CD4-positive, alpha-beta T cell treated with Interleukin-21 for 1 hour (primary cell): ENCODE measurements at places on chromosomes 7 and 10.
A peak's percentile ranks its signal among the peaks of the same experiment; 100 is the strongest.

- no peak for DNase-seq
Observed at GRCh38 chr10:90304533-90304932, 553.3 kb downstream of the HTR7 start.

DNA sequence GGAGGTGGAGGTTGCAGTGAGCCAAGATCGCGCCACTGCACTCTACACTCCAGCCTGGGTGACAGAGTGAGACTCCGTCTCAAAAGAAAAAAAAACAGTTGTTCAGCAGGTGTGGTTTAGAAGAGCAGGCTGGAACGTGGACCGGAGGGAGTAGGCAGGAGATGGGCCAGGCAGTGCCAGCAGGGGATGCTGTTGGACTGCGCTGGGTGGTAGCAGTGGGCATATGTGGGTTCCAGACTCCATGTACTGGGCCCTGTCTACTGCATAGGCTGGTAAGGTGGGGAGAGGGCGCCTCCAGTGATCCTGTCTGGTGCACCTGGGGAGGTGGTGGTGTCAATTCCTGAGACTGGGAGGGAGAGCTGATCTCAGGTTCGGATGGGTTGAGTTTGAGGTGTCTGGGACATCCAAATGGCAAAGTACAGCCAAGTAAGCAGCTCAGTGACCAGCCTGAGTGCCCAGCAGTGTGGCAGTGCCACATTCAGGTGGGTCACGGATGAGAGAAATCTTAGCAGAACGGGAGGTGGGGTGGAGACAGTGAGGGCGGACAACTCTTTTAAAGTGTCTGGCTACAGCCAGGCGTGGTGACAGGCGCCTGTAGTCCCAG is 25.9 kb downstream of the SFXN4 start:
- peak; percentile 56 for DNase-seq

GRCh38 chr10:22912763-22913384 is 15.0 kb upstream of the ARMC3 start:
- peak; percentile 38 for DNase-seq

GRCh38 chr10:71232089-71232998 is 20.0 kb downstream of the UNC5B start:
- no peak for DNase-seq

DNA sequence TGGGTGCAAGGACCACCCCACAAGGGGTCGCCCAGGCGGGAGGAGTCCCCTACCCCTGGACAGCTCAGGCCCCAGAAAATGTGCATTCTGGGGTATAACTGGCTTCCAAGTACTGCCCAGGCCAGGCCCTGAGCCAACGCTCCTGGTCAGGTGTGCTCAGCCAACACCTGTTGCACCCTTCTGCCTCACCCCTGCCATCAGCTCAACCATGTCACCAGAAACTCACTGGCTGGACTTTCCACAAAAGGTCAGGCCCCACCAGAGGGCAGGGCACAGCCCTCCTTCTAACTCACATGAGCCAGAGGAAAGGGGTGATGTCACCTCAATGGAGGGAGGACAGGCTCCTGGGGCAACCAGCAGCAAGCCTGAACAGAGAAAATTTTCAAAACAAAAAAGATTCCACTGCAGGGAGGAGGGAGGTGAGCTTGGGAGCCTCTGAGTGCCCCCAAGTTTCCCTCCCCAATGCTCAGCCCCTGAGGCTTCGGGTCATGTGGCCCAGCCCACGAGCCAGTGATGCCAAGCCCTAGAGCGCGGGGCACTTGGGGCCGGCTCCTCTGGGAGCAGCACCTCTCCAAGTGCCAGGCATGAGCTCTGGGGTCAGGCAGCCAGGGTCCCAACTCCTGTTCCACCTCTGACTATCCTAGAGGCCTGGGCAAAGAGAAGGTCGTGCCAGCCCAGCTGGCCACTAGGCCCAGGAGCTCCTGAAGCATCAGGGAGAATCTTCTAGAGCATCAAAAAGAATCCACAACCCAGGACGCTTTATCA is 2.2 kb downstream of the OGDHL start:
- DNase-seq, result no peak
